Muscle of back (tissue), 13 donors: ENCODE measurements at places on chromosomes 11 and 22.

DNA sequence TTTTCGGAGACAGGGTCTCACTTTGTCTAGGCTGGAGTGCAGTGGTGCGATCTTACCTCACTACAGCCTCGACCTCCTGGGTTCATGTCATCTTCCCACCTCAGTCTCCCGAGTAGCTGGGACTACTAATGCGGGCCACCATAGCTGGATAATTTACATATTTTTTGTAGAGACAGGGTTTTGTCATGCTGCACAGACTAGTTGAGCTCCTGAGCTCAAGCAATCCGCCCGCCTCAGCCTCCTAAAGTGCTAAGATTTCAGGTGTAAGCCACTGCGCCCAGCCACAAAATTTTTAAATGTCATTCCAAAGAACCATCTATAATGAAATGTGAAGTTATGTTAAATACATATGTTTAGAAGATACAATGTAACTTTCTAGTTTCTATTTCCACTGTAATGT, 4747.7 kb upstream of the OR11H1 start:
- DNase-seq = no peak

DNA sequence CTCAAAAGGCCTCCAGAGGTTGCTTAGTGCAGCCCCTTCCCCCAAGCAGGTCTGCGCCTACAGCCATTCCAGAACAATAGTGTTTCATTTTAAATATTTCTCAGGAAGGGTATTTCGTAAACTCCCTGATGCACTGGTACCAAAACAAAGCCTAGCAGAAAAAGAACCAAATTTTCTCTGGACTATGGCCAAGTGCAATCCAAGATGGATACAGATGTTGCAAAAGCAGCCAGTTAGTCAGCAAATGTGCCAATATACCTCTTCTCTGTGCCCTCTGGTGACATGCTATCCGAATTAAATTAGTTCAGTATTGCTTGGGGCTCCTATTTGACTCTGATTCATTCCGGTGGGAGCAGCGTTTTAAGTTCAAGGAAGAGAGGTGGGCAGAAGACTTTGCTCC, 247.8 kb downstream of the NTM start:
- DNase-seq = no peak

GRCh38 chr22:47164514-47165337, 402.3 kb downstream of the TBC1D22A start:
- peak; percentile 23 for DNase-seq

GRCh38 chr11:109795234-109795633, 298.0 kb upstream of the ZC3H12C start:
- DNase-seq = no peak
